ENCODE measurements at places on chromosomes 1 and 21.

DNA sequence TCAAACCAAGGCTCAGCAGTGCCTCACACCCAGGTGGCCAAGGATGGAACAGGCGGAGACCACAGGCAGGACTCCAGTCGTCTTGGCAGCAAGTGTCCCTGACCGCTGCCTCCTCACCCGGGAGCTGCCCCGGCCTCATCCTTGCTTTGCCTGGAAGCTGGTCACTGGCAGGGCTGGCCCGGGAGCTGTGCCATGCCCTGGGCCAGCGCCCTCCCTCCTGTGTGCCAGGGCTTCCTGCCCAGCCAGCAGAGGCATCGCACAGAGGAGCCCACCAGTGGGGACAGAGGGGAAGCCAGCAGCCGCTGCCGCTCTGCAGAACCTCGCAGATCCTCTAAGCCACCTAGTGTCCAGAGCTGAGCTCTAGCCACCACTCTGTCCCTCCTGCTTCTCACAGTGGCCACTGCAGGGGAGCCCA lies 7.8 kb downstream of the CASZ1 start:
- DNase-seq: no peak

GRCh38 chr21:43361493-43362296 lies 65.2 kb downstream of the SIK1 start:
- DNase-seq: no peak

- DNase-seq: no peak
These were observed 43.0 kb downstream of the MATN1 start for GRCh38 chr1:30680429-30680828.

- DNase-seq: no peak
These were observed 99.8 kb upstream of the USH2A start for GRCh38 chr1:216523043-216523442.

- no peak for DNase-seq
These were observed 99.1 kb downstream of the NIBAN1 start for GRCh38 chr1:184875218-184875617.

DNA sequence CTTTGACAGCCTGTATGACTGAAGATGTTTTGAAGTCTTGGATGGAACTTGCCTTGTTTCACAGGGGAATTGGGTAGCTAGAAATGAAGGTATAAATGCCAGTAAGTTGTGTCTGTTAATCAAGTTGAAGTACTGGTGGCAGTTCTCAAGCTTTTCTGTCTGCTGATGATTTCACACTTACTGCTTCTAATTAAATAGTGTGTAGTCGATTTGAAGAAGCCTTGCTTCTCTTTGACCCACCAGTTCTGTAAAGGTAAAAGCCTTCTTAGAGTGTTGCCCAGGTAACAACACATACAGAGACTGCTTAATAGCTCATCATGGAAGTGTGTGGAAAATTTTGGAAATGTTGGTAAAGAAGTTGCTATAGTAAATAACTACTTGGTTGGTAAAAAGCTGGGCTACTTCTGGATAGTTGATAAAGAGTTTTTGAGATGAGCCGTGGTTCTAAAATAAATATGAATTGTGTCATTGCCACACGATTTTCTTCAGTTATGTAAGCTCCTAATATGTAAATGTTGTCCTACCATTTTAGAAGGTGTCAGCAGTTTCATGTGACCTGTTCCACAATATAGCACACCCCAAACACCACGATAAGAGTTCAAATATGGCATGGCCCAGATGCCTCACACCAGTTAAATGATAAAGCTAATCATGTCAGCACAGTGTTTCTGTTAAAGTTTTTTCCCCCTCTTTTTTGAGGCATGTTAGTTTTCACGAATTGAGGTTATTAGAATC lies 7.4 kb downstream of the RABGAP1L start:
- no peak for DNase-seq

DNA sequence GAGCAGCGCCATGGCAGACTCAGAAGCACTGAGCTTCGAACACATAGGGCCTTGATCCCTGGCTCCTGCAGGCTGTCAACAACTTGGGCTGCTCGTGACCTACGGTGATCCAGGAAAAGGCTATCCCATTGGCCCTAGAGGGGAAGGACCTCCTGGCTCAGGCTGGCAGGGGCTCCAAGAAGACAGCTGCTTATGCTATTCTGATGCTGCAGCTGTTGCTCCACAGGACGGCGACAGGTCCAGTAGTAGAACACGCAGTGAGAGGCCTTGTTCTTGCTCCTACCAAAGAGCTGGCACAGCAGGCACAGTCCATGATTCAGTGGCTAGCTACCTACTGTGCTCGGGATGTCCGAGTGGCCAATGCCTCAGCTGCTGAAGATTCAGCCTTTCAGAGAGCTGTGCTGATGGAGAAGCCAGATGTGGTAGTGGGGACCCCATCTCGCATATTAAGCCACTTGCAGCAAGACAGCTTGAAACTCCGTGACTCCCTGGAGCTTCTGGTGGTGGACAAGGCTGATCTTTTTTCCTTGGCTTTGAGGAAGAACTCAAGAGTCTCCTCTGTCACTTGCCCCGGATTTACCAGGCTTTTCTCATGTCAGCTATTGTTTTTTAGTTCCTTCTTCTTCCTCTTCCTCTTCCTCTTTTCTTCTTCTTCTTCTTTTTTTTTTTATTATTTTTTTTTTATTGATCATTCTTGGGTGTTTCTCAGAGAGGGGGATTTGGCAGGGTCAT lies 18.9 kb downstream of the ITLN2 start:
- DNase-seq: no peak

DNA sequence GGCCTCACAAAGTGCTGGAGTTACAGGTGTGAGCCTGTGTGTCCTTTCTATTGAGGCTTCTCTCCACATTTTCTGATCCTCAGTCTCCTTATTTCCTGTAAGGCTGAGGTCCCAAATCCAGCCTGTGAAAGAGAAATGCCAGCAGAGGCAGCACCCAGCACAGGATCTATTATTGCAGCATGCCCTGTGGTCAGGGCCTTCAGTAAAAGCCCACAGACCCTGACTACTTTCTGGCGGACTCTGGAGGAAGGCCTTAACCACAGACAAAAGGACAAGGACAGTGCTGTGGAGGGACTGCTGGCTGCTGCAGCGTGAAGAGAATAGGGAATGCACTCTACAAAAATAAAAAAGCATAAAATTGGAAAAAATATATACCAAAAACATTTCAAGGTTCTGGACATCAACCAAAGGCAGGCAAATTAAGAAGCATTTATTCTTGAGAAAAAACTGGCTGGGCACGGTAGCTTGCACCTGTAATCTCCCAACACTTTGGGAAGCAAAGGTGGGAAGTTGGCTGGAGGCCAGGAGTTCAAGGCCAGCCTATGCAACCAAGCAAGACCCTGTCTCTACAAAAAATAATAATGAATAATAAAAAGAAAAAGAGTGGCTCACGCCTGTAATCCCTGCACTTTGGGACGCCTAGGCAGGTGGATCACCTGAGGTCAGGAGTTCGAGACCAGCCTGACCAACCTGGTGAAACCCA lies 9.4 kb upstream of the PGD start:
- no peak for DNase-seq

DNA sequence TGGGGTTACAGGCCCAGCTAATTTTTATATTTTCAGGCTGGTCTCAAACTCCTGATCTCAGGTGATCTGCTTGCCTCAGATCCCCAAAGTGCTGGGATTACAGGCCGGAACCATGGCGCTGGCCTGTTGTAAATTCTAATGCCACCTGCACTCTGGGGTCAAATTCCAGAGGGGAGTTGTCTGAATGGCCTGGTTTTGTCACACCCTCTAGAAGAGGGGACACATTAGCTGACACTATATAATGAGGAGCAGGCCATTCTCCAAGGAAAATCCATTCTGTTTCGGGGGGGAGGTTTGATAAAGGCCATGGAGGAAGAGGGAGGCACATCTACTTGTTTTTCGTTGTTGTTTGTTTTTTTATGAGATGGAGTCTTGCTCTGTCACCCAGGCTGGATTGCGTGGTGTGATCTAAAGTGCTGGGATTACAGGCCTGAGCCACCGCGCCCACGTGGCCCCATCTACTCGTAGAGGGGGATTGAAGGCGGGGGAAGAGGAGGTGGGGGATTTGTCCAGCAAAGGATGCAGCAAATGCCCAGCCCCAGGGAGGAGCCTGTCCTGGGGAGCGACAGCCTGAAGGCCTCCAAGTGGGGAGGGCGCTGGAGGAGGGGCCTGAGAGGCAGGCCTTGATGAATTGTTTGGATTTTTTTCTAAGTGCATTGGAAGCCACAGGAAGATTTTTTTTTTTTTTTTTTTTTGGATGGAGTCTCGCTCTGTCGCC lies 78.4 kb upstream of the SLC45A1 start:
- no peak for DNase-seq

DNA sequence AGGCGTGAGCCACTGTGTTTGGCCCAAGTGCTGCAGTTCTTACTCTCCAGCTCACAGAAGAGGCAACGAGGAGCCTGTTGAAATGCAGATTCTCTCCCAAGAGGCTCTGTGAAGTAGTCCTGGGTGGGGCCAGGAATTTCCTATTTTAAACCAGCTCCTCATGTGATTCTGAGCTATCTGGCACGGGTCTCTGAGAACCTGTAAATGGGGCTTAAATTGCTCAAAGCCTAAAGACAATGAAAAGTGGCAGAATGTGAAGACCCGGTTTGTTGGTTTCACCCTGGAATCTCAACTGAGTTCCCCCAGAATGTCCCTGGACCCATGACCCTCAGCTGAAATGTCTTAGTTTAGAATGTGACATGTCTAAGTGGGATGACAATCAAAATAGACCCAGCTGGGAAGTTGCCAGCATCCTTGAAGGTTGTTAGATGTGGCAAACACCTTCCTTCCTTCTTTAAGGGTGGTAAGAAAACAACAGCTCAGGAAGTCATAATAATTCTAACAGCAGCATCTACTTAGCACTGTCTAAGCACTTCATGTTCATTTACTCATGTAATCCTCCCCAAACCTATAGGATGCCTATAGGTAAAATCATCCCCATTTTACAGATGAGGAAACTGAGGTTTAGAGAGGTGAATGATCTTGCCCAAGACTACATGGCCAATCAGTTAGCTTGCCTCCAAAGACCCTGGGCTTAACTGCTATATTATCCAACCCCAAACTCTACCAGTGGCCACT lies 20.9 kb upstream of the ATP5PO start:
- no peak for DNase-seq

DNA sequence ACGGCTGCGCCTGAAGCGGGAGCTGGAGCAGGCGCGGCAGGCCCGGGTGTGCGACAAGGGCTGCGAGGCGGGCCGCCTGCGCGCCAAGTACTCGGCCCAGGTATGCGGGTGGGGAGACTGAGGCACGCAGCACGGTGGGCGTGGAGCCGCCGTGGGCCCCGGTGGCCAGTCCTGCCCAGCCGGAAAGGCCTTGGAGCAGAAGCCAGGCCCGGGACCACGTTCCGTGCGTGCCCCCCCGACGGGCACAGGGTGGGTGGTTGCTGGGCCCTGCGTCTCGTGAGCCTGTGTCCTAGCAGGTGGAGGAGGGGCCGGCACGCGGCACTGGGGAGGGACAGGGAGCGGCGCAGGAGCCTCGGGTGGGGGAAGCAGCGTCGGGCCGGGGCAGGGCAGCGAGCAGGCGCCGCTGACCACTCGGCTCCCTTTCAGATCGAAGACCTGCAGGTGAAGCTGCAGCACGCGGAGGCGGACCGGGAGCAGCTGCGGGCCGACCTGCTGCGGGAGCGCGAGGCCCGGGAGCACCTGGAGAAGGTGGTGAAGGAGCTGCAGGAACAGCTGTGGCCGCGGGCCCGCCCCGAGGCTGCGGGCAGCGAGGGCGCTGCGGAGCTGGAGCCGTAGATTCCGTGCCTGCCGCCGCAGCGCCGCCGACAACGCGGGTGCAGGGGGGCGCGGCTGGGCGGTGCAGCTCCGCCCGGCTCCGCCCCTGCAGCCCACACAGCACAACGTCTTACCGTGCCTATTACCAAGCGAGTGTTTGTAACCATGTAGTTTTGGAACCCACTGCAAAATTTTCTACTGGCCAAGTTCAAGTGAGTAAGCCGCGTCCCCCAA lies 78.2 kb downstream of the SKI start:
- no peak for DNase-seq

GRCh38 chr1:182120411-182121258 lies 59.1 kb upstream of the ZNF648 start:
- no peak for DNase-seq

DNA sequence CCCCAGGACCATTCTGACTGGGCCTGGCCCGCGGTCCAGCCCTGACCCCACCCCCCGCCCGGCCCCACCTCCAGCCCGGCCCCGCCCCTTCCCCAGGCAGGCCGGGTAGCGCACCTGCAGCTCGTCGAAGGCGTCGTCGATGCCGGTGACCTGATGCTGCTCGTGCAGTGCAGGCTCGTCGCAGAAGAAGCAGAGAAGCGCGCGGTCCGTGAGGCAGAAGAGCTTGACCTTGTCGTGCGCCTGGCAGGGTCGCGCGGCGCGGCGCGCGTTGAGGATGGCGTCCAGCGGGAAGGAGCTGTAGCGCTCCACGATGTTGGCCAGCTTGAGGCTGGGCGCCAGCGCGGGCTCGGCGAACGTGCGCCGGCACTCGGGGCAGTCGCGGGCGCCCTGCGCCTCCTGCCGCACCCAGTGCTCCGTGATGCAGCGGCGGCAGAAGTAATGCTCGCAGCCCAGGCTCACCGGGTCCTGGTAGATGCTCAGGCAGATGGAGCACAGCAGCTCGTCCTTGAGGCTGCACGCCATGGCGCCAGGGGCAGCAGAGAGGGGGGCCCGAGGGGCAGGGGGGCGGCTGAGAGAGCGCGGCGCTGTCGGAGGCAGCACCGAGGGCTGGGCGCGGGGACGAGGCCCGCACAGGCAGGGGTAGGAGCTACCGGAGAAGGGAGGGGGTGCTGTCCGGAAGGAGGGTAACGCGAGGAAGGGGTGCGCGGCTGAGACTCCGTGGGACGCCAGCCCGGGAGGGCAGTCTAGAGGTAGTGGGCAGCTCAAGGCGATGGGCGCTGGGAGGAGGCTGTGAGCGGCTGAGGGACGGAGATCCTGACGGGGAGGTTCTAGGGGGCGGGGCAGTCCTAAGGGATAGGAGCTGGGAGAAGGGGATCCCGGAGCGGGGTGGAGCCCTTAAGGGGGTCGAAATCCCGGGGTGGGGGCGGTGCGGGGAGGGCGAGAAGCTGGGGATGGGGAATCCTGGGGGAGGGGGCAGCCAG lies 642 bp downstream of the TRIM62 start:
- DNase-seq: no peak

GRCh38 chr21:44583800-44584147 lies 3.4 kb upstream of the KRTAP10-5 start:
- no peak for DNase-seq

DNA sequence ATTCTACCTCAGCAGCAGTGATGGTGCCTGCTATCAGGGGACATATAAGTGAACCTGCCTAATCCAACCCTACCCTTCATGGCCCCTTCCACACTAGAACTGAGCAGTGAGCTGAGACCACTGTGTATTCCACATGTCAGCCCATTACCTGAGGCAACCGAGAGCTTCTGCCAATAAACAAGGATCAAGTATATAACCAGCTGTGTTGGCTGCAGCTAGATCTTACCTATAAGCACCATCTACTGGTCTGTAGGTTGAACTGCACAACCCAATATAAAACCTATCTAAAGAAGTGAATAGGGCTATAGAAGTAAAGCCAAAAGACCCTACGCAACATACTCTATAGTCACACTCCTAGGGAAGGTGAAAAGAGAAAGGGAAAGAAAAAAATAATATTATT lies 376.9 kb downstream of the HHIPL2 start:
- DNase-seq: peak; percentile 22

DNA sequence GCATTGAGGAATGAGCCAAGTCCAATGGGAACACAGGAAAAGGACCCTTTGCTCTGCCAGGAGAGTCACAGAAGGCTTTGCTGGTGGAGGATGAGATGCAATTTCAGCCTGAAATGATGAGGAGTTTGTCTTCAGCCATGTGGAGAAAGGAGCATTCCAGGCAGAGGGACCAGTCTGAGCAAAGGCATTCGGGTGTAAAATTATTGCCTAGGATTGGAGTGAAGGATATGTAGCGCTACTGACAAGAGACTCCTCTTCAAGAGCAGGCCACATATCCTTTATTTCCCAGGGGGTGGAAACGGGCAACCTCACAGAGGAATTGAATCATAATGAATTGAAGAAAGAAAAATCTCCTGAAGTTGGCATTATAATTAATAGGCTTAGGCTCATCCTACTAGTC lies 1.1 kb upstream of the CSF1 start:
- no peak for DNase-seq
